ENCODE measurements at places on chromosomes 2 and 18.

- no peaks in the 10 kb centered on the region for H3K4me1 ChIP-seq
- peak within 1 kb of the TSS; percentile 77 for H3K4me3 ChIP-seq
- no peaks in the 10 kb centered on the region for H3K36me3 ChIP-seq
- DNase-seq: peak; percentile 66
- no peak within 1 kb of the TSS for H3K27ac ChIP-seq
Observed at GRCh38 chr2:170715062-170715931, at the start of gene SP5. TSS of gene SP5 (plus strand) at chr2:170715337. CDS start at chr2:170715513, 176 bp downstream.

- no peaks in the 10 kb centered on the region for H3K36me3 ChIP-seq
Observed at GRCh38 chr2:8080063-8080462, 601.8 kb upstream of the ID2 start.

DNA sequence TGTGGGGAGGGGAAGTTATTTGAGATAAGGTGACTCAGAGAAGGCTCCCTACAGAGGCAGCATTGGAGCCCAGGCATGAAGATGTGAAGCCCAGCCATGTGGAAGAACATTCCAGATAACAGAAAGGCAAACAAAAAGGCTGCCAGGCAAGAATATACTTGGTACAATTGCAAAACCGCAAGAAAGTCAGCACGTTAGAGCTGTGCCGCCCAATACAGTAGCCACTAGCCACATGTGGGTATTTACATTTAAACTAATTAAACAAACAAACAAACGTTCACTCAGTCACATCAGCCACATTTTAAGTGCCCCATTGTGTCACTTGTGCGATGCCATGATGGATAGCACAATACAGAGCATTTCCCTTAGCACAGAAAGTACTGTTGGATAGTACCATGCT lies 179.6 kb downstream of the SATB2 start:
- H3K4me3 ChIP-seq: no peak overlapping the region
- no peak overlapping the region for H3K27ac ChIP-seq
- DNase-seq: peak; percentile 4
- H3K27me3 ChIP-seq: no peaks in the 10 kb centered on the region
- peaks cover 13% of the 10 kb centered on the region for H3K4me1 ChIP-seq

DNA sequence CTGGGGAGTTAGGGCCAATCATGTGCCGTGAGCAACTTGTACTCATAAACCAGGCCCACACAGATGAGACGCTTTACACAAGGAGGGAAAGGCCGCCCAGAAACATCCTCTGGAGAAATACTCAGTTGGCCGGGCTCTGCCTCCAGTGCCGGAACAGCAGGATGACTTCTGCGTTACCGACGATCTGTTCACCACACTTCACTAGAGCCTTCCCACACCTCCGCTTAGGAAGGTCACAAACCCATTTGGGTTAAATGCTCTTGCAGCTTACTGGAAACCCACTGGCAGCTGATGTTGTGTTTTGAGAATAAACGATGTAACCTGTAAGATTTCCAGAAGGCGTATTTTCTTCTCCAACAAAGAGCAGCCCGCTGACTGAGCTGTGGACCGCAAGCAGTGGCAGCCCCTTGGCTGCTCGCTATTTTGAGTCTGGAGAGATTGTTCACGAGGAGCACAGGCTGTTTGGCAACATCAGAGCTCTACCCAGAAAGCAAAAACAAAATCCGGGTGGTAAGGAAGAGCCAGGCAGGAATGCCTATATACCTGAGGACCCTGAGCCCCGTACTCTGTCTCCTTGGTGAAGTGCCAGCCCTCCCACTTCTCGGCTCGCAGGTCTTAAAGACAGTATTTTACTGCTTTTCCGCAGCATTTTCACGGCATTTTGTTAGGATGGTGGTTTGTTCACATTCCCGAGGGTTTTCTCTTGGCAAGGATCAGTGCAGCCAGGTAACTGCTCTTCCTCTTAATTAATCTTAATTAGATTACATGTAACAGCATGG lies 44.0 kb downstream of the COLEC12 start:
- H3K27me3 ChIP-seq: peaks cover 85% of the 10 kb centered on the region
- no peaks in the 10 kb centered on the region for H3K36me3 ChIP-seq
- no peak overlapping the region for H3K4me3 ChIP-seq
- DNase-seq: no peak
- no peaks in the 10 kb centered on the region for H3K4me1 ChIP-seq

- H3K4me3 ChIP-seq: no peak overlapping the region
- no peaks in the 10 kb centered on the region for H3K4me1 ChIP-seq
- H3K27ac ChIP-seq: no peak overlapping the region
- no peaks in the 10 kb centered on the region for H3K36me3 ChIP-seq
- DNase-seq: no peak
Observed at GRCh38 chr18:22510697-22511096, 93.0 kb upstream of the CTAGE1 start.

GRCh38 chr2:31057691-31058090 lies 80.5 kb downstream of the GALNT14 start:
- no peak overlapping the region for H3K27ac ChIP-seq
- H3K36me3 ChIP-seq: no peaks in the 10 kb centered on the region
- no peak overlapping the region for H3K4me3 ChIP-seq

- no peak overlapping the region for H3K27ac ChIP-seq
- no peaks in the 10 kb centered on the region for H3K36me3 ChIP-seq
- no peaks in the 10 kb centered on the region for H3K27me3 ChIP-seq
- no peak overlapping the region for H3K4me3 ChIP-seq
- H3K4me1 ChIP-seq: no peaks in the 10 kb centered on the region
- DNase-seq: no peak
Observed at GRCh38 chr2:13597176-13597575, 880.4 kb downstream of the TRIB2 start.

DNA sequence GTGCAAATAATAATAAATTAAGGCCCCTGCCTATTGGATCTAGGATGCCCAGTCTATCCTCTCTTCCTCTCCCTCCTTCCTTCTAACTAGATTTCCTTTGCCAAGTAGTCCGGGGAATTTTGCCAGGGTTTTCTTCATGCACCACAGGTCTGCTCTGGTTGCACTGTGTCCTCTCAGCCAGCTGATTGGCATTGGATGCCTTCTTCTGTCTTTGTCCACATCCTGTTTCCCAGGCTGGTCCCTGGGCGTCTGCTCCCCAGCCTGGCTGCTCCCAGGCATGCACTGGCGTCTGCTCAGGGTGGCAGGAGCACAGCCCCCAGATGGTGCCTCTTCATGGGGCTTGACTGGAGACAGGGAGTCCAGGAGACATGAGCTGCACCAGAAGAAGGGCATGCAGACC lies 66.4 kb downstream of the GALR1 start:
- H3K27me3 ChIP-seq: peaks cover 51% of the 10 kb centered on the region
- H3K4me3 ChIP-seq: no peak overlapping the region
- no peaks in the 10 kb centered on the region for H3K36me3 ChIP-seq
- no peak for DNase-seq
- H3K27ac ChIP-seq: no peak overlapping the region

- DNase-seq: no peak
- H3K27ac ChIP-seq: no peak overlapping the region
- H3K27me3 ChIP-seq: no peaks in the 10 kb centered on the region
- H3K4me1 ChIP-seq: no peaks in the 10 kb centered on the region
- no peak overlapping the region for H3K4me3 ChIP-seq
Observed at GRCh38 chr2:167783261-167784083, 463.9 kb downstream of the STK39 start.

GRCh38 chr2:47339745-47340541 lies 63.0 kb upstream of the MSH2 start:
- no peaks in the 10 kb centered on the region for H3K36me3 ChIP-seq
- H3K27me3 ChIP-seq: no peaks in the 10 kb centered on the region
- peak overlapping the region; percentile 33 for H3K4me3 ChIP-seq
- peaks cover 56% of the 10 kb centered on the region for H3K4me1 ChIP-seq
- peak; percentile 81 for DNase-seq

GRCh38 chr2:127347015-127347414 lies 40.8 kb downstream of the MAP3K2 start:
- no peak for DNase-seq
- no peak overlapping the region for H3K27ac ChIP-seq
- H3K4me1 ChIP-seq: no peaks in the 10 kb centered on the region
- no peaks in the 10 kb centered on the region for H3K36me3 ChIP-seq
- H3K4me3 ChIP-seq: no peak overlapping the region

DNA sequence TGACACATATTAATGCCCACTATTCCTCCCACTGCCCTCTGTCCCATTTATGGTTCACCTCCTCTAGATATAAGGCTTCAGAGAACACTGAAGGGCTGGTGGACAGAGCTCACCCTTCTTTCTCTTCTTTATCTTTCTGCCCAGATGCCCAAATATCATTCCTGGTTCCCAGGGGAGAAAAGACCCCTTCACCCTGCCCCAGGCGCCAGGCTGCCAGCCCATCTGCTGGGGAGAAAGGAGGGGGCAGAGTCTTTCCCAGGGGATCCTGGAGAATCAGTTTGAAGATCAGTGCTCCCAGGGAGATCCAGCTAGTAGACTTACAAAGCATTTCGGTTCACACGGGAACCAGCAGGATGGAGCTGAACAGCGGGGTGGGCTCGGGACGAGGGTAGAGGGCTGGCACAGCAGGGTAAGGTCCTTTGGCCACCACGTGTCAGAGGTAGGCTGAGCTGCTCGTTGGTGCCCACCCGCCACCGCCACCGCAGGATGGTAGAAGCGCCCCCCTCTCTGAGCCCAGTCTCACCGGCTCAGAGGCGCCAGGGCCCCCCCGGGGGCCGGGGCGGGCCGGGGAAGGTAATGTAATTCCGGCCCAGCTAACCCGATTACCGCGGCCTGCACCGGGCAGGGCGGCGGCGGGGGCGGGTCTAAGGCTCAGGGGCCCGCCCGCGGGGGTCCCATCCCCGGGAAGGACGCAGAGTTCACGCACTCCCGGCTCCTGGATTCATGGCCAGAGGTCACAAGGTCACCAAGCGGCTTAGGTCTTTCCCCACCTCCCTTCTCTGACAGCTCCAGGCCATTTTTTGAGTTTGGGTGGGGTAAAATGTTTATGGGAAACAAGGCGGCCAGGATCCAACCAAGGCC lies 1.3 kb upstream of the TLX2 start:
- H3K4me1 ChIP-seq: peaks cover 7% of the 10 kb centered on the region
- H3K27me3 ChIP-seq: no peaks in the 10 kb centered on the region
- no peak overlapping the region for H3K27ac ChIP-seq
- no peak overlapping the region for H3K4me3 ChIP-seq

DNA sequence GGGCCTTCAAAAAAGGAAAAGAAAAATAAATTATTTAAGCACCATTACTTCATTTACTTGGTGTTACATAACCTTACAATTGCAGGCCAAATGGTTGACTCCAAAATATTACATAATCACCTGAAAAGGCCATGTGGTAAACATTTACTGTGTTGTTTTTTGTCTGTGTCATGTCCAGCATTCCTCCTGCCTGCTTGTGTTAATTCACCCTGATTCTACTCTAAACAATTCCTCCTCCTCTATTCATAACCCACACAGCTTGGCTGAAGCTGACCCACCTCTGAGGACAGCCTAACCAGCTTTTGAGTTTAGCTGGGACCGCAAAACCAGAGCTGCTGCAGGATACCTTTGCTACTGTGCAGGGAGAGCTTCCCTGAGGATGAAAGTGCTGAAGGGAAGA lies 35.4 kb downstream of the TMX3 start:
- H3K4me3 ChIP-seq: no peak overlapping the region
- no peak for DNase-seq
- H3K36me3 ChIP-seq: peaks cover 40% of the 10 kb centered on the region
- H3K27ac ChIP-seq: no peak overlapping the region

- no peaks in the 10 kb centered on the region for H3K36me3 ChIP-seq
- H3K4me3 ChIP-seq: no peak overlapping the region
- no peak overlapping the region for H3K27ac ChIP-seq
Observed at GRCh38 chr2:219634171-219634940, 6.9 kb downstream of the SLC4A3 start.

GRCh38 chr18:6222271-6222670 lies 192.4 kb downstream of the L3MBTL4 start:
- no peak for DNase-seq
- H3K36me3 ChIP-seq: no peaks in the 10 kb centered on the region
- no peaks in the 10 kb centered on the region for H3K27me3 ChIP-seq

GRCh38 chr18:64149916-64150438 lies 1.1 kb upstream of the LINC00305 start:
- no peaks in the 10 kb centered on the region for H3K27me3 ChIP-seq
- no peak overlapping the region for H3K4me3 ChIP-seq
- H3K4me1 ChIP-seq: 0 out of 2 replicates have a peak, but pooled peaks cover 7% of the 10 kb centered on the region
- H3K36me3 ChIP-seq: no peaks in the 10 kb centered on the region

DNA sequence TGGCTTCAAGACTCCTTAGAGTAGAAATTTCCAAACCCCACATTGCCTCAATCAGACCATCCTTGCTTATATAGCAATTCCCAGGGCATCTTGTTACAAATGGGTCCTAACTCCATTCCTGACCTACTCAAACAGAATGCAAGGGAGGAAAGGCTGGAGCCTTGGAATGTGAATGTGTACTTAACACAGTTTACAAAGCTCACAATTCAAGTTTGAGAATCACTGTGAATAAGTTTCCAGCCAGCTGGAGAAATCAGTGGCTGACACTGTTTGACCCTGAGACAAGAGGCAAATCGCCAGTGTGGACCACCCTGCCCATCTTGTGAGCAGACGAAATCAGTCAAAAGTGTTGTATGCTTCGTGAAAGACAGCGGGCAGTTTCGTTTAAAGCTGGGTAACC lies 65.5 kb downstream of the SOWAHC start:
- DNase-seq: no peak
- no peak overlapping the region for H3K27ac ChIP-seq
- H3K36me3 ChIP-seq: no peaks in the 10 kb centered on the region
- no peaks in the 10 kb centered on the region for H3K27me3 ChIP-seq

- no peaks in the 10 kb centered on the region for H3K27me3 ChIP-seq
- no peaks in the 10 kb centered on the region for H3K36me3 ChIP-seq
- peaks cover 27% of the 10 kb centered on the region for H3K4me1 ChIP-seq
Observed at GRCh38 chr2:75548036-75548573, 12.6 kb downstream of the EVA1A start.

DNA sequence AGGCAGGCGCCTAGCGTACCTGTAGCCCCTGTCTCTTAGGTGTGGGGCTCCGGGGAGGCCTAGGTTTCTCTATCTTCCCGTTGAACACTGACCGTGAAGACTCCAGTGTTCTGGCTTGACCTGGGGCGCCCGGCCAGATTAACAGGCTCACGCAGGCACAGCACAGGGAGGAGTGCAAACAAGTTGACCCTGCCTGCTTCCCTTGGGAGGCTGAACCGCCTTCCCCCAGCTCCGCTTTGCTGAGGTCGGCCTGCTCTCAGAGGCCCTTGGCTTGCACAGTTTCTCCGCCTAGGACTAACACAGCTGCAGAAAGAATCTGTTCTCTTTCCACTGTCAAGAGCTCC lies 567 bp downstream of the PCYOX1 start:
- peak; percentile 19 for DNase-seq
- peaks cover 4% of the 10 kb centered on the region for H3K4me1 ChIP-seq
- H3K27ac ChIP-seq: no peak overlapping the region
- no peaks in the 10 kb centered on the region for H3K36me3 ChIP-seq
- peak overlapping the region; percentile 59 for H3K4me3 ChIP-seq
- H3K27me3 ChIP-seq: no peaks in the 10 kb centered on the region

- no peak for DNase-seq
- H3K4me3 ChIP-seq: peak overlapping the region; percentile 80
- no peaks in the 10 kb centered on the region for H3K27me3 ChIP-seq
- H3K36me3 ChIP-seq: 0 out of 2 replicates have a peak, but pooled peaks cover 8% of the 10 kb centered on the region
- peaks cover 37% of the 10 kb centered on the region for H3K4me1 ChIP-seq
- peak overlapping the region; percentile 89 for H3K27ac ChIP-seq
Observed at GRCh38 chr18:58225101-58225500, 181.1 kb downstream of the NEDD4L start.

Measured in PC-9 (cell line).